ENCODE measurements at places on chromosomes 6 and 20.

DNA sequence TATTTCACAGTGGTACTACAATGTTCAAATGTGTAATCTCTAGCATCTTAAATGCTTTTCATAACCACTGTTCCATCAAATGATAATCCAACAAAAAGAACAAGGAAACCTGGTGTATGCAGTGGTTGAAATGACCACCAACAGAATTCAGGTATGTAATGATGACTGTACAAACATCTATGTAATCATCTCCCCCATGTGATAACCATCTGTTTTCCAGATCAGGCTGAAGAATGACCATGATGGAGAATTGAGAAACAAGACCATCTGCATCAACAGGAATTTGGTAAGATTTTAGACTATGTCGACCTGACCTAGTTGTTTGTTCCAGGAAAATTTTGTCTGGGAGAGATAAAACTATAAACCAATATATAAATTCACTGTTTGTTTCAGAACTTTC, 81.3 kb upstream of the ASCC3 start:
- DNase-seq = no peak

GRCh38 chr6:39617026-39617425, 108.2 kb downstream of the KIF6 start:
- no peak for DNase-seq

GRCh38 chr20:20680991-20681508, 31.4 kb downstream of the RALGAPA2 start:
- no peak for DNase-seq

- DNase-seq = no peak
Observed at GRCh38 chr6:130851026-130851425, 23.8 kb downstream of the SMLR1 start.

GRCh38 chr20:40677343-40677924, 11.6 kb downstream of the MAFB start:
- DNase-seq = no peak

- DNase-seq = no peak
Observed at GRCh38 chr20:51310216-51310615, 232.3 kb downstream of the NFATC2 start.

- DNase-seq = no peak
Observed at GRCh38 chr6:80165819-80166218, 59.3 kb downstream of the BCKDHB start.

DNA sequence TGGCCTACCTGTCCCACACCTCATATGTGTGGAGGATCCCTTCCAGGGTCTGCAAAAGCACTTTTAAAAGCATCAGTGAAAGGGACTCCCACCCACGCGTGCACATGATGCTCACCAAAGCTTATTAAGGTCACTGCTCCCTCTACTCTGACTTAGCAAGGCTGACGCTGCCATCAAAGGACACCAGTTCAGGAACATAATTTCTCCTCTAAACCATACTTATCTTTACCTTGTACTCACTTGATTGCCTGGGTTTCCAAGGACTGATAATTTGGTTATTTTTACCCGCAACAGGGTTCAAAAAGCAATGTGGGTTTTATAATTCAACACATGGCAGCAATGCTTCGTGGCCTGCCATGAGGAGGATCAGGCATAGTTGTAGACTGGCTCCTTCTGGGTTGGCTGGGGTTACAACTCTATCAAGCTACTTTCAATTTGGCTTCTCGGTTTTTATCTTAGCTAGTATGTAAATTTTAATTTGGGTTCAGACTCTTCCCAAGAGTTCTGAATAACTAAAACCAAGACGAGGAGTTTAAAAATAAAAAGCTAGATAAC, 52.2 kb upstream of the EMILIN3 start:
- DNase-seq = no peak

GRCh38 chr6:21048047-21048446, 513.8 kb downstream of the CDKAL1 start:
- no peak for DNase-seq

GRCh38 chr20:12723811-12724210, 285.0 kb upstream of the SPTLC3 start:
- no peak for DNase-seq

DNA sequence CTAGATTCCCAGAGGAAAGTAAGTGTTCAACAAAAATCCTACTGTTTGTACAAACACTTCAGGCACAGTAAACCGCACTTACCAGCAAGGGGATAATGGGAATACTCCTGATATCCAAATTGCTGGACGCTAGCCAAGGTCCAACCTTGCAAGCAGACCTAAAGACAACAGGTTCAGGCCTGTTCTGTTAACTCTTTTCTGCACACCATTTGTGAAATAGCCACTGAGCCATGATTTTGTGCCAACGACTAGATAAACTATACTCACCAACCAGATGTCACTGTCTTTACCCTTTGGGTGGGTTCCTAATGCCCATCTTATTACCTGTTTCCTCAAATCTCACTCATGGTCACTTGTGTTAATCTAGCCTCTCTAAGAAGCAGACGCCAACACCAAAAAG, 43.5 kb downstream of the GOPC start:
- DNase-seq = no peak

GRCh38 chr20:54539521-54540046, 64.2 kb downstream of the DOK5 start:
- DNase-seq = no peak

DNA sequence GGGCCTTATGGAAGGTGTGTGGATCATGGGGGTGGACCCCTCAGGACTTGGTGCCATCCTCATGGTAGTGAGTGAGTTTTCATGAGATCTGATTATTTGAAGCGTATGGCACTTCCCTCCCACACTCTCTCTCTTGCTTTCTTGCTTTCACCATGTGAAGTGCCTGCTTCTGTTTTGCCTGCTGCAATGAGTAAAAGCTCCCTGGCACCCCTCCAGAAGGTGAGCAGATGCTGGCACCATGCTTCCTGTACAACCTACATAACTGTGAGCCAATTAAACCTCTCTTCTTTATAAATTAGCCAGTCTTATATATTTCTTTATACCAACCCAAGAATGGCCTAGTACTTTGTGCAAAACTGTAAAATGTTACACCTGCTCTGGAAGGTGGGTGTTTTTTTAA, 396.8 kb upstream of the HS3ST5 start:
- no peak for DNase-seq

- DNase-seq = no peak
Observed at GRCh38 chr20:43946206-43946491, 31.5 kb downstream of the TOX2 start.

DNA sequence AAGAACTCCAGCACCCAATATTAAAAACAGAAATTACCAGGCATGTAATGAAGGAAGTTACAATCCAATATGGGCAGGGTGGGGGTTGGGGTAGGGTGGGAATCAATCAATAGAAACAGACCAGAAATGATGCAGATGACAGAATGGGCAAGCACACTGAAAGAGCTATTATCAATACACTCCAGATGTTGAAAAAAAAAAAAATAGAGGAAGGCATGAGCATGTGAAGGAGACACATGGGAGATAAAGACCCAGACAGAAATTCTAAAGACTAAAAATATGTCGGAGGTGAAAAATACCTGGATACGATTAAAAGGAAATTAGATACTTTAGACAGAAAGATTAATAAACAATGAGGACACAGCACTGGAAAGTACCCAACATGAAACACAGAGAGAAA, 19.1 kb upstream of the ZC3H12D start:
- DNase-seq = no peak

DNA sequence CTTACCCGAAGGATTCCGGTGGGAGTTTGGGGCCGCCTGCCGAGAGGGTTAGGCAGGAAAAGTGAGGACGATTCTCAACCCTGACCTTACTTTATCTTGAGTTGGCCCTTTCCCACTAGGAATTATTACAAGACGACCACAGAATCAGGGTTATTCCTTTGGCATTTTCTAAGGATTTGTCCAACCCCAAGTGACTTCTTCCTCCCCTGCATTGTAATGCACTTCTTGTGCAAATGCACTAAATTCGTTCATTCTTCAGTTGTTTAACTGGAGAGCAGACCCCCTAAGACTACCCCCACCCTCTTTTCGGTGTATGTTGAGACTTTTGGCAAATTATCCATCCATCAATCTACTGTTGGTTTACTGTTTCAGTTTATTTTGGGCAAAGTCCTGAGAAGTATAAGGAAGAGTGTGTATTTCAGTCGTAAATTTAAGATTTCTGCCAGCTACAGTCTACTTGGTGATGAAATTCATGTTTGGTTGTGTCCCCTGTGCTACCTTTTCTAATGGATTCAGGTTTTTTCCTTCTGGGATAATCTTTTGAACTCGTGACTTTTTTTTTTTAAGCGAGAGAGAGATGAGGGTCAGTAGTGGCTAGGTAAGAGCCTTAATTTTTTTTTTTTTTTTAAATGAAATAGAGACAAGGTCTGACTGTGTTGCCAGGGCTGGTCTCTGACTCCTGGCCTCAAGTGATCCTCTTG, 611 bp upstream of the TMEM217 start:
- DNase-seq = no peak

GRCh38 chr20:48999890-49000870, 45.9 kb upstream of the CSE1L start:
- no peak for DNase-seq

DNA sequence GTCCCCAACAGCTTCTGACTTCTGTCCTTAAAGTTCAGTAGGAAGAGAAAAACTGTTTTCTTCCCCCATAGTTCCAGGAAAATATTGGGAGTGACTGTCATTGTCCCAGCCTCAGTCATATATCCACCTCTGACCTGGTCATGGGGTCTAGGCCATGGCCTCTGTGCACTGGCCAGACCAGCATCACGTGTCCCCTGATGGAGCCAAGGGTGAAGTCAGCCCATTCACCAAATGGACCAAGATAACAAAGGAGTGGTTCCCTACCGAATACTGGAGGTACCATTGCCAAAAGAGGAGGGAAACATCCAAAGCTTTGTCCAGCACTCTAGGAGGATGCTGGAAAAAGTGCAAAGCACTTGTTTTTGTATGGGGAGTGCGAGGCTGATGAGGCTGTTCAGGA, 395.4 kb downstream of the TAF4 start:
- DNase-seq = no peak

GRCh38 chr6:7235712-7236305, 77.2 kb downstream of the SSR1 start:
- DNase-seq = no peak

- no peak for DNase-seq
Observed at GRCh38 chr20:46277602-46278001, 30.7 kb downstream of the CDH22 start.

- no peak for DNase-seq
Observed at GRCh38 chr20:39800548-39800947, 838.4 kb downstream of the DHX35 start.

GRCh38 chr6:130019326-130020072, 1.1 kb downstream of the L3MBTL3 start:
- peak; percentile 40 for DNase-seq

- no peak for DNase-seq
Observed at GRCh38 chr6:8278562-8278961, 156.8 kb downstream of the SLC35B3 start.

GRCh38 chr20:10475225-10475624, 40.1 kb downstream of the SLX4IP start:
- DNase-seq = no peak

DNA sequence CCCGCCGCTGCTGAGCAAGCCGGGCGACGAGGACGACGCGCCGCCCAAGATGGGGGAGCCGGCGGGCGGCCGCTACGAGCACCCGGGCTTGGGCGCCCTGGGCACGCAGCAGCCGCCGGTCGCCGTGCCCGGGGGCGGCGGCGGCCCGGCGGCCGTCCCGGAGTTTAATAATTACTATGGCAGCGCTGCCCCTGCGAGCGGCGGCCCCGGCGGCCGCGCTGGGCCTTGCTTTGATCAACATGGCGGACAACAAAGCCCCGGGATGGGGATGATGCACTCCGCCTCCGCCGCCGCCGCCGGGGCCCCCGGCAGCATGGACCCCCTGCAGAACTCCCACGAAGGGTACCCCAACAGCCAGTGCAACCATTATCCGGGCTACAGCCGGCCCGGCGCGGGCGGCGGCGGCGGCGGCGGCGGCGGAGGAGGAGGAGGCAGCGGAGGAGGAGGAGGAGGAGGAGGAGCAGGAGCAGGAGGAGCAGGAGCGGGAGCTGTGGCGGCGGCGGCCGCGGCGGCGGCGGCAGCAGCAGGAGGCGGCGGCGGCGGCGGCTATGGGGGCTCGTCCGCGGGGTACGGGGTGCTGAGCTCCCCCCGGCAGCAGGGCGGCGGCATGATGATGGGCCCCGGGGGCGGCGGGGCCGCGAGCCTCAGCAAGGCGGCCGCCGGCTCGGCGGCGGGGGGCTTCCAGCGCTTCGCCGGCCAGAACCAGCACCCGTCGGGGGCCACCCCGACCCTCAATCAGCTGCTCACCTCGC, 1.5 kb downstream of the ARID1B start:
- peak; percentile 54 for DNase-seq

- DNase-seq = no peak
Observed at GRCh38 chr20:40678286-40678875, 10.7 kb downstream of the MAFB start.

DNA sequence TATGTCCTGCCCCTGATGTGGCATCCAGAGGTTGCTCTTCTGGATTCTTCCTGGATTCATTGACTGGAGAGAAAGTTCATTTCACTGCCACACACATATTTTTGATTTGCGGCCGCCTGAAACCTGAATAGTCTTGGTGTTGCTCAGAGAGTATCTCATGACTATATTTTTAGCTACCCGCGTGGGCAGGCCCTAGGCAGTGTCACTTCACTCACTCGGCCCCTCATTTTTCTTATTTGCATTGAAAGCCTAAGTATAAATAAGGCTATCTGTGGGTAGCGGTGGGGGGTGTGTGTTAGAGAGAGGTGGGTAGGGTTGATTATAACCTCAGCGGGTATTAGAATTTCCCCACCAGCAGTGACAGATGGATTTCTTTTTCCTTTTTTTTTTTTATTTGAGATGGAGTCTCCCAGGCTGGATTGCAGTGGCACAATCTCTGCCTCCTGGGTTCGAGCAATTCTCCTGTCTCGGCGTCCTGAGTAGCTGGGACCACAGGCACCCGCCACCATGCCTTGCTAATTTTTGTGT, 113.5 kb downstream of the JARID2 start:
- no peak for DNase-seq

GRCh38 chr6:44342489-44342888, at the start of gene SPATS1:
Gene SPATS1 (plus strand): TSS chr6:44342650. CDS start chr6:44343096, 446 bp downstream.
- no peak for DNase-seq

GRCh38 chr6:145929037-145929633, 35.0 kb downstream of the SHPRH start:
- no peak for DNase-seq

DNA sequence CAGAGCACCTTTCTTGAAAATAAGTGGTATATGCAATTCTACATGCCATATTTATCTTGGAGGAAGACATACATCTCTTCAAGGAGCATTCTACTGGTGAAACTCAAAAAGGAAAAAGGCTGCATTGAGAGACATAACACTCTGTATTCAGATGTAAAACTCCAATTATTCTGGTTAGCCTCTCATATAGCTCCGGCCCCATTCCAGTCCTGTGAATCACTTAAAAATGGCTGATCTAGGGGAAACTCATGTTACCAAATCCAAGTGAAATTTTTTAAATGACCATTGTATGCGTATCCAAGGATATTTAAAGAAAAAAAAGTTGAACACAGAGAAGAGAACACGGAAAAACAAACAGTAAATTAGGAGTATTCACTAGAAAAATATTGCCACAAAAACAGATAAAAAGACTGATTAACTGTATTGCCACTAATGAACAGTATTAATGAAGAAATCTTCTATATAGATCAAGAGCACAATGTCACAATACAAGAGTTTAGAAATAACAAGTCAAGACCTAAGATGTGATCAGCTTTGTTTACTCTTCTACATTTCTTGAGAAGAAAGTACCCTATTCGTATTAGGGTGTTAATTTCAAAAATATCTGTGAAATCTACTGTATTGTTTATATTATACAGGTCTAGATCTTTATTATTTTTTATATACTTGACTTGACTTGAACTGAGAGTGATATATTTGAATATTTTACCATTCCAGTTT, 124.5 kb upstream of the GJE1 start:
- DNase-seq = no peak

- DNase-seq = no peak
Observed at GRCh38 chr20:7695635-7696034, 244.6 kb downstream of the HAO1 start.
